Hematopoietic multipotent progenitor cell treated with erythropoietin and hydrocortisone succinate and interleukin-3 and kit ligand, for 15 days (in vitro differentiated cells): ENCODE measurements at places on chromosomes 1 and 21.

GRCh38 chr1:36154335-36154734 lies 1.6 kb upstream of the MAP7D1 start:
- no peak for DNase-seq

DNA sequence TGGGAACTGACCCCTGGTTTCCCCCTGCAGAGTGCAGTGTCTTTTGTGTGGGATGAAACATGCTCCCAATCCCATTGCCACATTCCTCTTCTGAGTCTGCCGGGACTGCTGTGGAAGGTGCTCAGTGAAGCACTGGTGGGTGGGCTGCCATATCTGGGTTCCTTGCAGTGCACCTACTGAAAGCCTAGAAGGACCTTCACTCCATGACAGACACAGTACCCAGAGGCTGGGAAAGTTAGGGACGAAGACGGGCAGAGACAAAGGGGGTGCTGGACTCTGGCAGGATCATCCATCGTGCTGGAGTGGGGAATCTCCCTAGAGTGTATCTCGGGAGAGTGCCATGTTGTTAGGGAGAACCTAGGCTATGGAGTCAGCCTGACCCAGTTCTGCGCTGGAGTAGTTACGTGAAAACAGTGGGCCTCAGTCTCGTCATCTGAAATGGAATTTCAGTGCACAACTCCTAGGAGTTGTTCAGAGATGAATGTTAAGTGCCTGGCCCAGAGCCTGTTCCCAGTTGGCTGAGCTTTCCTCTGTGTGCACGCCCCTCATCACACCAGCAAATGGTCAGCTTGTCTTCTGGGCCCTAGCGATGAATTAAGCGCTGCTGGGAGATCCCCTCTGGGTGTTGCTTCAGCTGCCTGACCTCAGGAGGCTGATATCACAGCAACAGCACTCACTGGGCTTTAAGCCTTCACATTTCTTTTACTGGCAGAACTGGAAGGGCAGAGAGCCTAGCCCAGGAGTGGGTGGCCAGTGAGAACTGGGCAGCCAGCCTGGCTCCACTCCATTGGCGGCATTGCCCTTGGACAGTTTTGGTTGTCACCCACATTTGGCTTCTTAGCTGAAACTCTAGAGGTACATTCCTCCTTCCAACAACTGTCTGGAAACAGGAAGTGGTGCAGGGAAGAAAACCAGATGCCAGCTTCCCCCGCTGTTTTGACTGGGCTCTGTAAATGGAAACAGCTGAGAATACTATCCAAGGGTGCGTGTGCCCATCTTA lies 479.8 kb upstream of the VAMP3 start:
- no peak for DNase-seq

DNA sequence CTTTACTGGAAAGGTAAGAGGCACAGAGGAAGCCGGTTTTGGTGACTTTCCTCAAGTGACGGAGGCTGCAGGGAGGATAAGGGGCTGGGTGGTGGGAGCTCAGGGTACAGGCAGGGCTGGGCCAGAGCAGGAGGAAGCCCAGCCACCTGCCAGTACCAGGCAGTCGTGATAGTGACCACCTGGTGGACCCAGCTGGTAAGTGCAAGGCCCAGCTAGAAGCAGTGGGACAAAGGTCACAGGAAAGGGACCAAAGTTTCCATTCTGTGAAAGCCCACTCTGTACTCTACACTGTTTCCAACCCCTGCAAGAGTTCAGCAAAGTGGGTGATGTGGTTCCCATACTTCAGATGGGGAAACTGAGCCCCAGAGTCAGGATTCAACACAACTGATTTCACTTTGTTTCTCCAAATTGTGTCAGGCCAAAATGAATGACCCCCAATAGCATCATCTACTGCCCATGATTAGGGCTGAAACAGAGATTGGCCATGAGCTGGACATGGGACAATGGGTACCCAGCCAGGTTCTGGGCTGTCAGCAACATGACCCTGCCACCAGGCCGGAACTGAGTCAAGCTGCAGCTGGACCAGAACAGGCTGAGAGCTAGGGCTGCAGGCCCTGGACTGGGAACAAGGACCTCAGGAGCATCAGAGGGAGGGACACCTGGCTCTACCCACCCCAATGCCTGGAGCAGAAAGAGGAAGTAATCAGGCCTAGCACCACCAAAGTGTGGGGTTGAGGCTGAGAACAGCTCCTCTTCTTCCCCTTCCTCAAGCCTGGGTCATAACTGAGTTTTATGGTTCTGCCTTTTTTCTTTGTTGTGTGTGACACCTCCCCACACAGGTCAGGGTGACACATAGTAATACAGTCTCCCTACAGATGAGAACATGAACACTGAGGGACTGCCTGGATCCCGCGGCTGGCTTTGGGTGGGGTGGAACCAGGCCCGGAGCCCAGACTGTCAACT lies 50.2 kb downstream of the KCNN3 start:
- peak; percentile 4 for DNase-seq

DNA sequence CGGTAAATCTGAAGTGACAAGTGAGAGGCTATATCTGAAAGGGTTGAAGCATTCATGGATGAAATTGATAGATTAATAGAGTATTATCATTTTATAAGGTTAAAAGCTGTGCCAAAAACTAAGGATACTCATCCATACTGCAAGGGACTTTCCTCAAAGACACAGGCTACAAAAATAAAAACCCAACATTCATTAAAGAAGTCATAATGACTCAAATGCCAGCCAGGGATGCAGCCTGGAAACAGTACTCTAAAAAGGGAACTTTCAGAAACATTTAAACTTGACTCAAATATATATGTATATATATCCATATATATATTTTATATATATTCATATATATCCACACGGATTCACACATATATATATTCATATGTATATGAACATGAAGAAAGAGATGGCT lies 1.1 kb upstream of the TIAM1 start:
- no peak for DNase-seq

GRCh38 chr1:233326811-233327650 lies 493 bp upstream of the MAP3K21 start:
- DNase-seq, result peak; percentile 48

- no peak for DNase-seq
Measured at GRCh38 chr21:39451332-39452206, at the start of gene SH3BGR. TSS of gene SH3BGR (plus strand) at chr21:39451970. CDS start at chr21:39452097, 127 bp downstream.

GRCh38 chr21:28308516-28308915 lies 684.2 kb downstream of the LTN1 start:
- DNase-seq, result no peak

GRCh38 chr1:246106342-246106763 lies 400.7 kb downstream of the SMYD3 start:
- no peak for DNase-seq

DNA sequence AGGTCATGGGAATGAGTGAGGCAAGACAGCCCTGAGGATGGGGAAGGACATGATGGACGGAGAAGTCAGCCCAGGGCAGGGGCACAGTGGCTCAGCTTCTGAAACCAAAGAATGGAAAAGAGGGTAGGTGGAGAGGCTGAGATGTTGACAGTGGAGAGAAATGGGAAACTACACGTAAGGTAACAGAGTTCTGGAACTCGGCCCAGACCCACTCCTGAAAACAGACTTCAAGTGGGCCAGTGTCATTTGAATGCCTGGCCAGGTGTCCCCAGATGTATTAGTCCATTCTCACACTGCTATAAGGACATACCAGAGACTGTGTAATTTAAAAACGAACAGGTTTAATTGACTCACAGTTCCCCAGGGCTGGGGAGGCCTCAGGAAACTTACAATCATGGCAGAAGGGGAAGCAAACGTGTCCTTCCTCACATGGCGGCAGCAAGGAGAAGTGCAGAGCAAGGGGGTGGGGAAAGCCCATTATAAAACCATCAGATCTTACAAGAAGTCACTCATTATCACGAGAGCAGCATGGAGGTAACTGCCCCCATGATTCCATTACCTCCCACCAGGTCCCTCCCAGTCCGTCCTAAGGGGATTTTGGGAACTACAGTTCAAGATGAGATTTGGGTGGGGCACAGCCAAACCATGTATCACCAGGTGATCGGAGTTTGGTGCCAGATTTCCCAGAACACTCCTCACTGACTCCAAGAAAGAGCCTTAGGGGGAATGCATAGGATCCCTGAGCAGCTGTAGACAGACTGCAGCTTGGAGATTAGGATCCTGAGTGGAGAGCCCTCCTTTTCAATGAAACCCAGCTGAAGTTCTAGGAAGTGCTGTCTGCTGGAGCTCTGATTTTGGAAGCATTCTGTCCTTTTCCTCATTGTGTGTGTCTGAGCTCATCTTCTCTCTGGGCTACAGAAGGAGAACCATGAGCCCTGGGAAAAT lies 40.3 kb downstream of the FHAD1 start:
- no peak for DNase-seq
